Putamen (tissue), 1 donor: ENCODE measurements at places on chromosomes 2 and 18.

DNA sequence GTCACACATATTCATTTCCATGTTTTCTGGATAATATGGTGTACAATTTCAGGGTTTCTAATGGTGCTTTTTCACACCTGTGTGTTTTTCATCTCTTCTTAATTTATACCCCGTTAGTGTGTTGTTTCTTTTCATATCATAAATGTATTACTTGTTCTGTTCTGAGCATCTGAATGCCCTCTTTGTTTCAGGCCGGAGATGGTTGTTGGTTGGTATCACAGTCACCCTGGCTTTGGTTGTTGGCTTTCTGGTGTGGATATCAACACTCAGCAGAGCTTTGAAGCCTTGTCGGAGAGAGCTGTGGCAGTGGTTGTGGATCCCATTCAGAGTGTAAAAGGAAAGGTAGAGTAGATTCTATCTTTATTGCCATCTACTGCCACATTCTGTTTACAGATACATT is 45.1 kb upstream of the TBR1 start:
- peak; percentile 53 for DNase-seq

- no peak for DNase-seq
These were observed 23.7 kb upstream of the WIPF1 start for GRCh38 chr2:174621323-174621722.

DNA sequence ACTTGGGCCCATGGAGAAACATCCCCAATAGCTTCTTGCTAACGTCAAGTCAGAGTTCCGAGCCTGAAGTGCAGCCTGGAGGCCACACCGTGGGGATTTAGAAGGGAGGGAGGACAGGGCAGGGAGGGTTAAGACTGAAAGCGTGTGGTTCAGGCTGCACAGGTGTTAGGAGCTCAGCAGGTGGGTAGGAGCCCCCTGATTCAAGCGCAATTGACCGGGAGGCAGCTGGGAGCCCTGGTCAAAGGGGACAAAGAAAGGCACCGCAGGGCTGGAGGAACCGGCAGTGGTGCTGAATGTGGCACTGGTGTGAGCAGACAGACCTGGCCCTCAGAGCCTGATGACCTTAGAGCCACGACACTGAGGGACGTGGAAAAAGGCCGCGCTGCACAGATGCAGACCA is 149.6 kb downstream of the TMEM18 start:
- no peak for DNase-seq

- DNase-seq: no peak
These were observed 12.1 kb upstream of the KDSR start for GRCh38 chr18:63378919-63379638.

DNA sequence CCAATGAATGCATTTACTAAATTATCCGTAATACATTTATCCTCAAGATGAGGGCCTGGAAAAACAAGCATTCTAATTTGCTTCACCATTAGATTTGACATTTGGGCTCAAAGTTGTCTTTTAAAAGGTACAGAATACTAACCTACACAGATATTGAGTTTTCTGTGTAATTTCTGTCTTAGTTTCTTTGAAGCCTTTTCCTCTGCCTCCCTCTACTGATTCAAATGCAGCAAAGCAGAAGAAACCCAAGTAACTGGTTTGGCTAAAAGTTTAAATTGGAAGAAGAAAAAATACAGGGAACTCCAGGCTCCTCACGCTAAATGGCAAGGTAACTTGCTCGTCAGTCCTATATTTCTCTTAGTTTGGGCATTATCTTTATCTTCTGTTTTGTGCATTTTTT is 53.3 kb upstream of the SLC5A7 start:
- no peak for DNase-seq

- peak; percentile 14 for DNase-seq
These were observed 52.3 kb upstream of the ITGB6 start for GRCh38 chr2:160252278-160252887.

DNA sequence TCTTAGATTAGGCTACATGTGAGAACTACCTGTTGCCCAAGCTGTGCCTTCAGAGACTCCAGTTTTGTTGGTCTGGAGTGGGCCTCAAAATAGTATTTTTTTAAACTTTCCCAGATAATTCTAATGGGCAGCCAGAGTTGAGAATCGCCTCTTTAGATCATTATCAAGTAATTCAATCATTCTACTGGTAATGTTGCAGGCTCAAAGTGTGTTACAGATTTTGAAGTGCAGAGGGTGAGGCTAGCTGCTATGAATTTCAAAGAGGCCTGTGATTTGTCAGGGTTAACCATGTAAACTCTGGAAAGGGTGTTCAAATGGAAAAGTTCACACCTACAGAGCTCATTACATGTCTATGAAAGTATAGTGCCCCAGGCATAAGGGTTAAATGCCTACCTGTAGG is 30.1 kb downstream of the ANKRD29 start:
- DNase-seq: no peak
